ENCODE measurements at places on chromosomes 3 and 15.

GRCh38 chr3:197261164-197261509 lies 37.3 kb downstream of the DLG1 start:
- no peak for DNase-seq

DNA sequence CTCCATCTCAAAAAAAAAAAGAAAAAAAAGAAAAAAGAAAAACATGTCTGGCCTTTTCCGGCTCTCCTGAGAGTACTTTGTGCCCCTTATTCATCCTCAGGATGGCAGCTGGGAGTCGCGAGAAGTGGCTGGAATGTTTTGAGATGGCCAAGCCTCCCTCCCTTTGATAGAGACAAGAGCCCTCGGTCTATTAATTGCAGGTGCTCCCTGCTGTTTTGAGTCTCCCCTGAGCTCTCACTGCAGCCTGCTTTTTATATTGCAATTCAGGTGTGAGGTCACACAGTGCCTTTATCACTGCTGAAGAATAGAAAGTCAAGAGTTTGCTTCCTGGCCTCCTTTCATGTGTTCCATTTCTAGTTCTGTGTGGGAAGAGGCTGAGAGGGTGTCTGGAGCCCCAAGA lies 10.9 kb downstream of the CA12 start:
- DNase-seq: no peak

GRCh38 chr3:132545471-132545870 lies 51.6 kb upstream of the ACKR4 start:
- DNase-seq: peak; percentile 75

DNA sequence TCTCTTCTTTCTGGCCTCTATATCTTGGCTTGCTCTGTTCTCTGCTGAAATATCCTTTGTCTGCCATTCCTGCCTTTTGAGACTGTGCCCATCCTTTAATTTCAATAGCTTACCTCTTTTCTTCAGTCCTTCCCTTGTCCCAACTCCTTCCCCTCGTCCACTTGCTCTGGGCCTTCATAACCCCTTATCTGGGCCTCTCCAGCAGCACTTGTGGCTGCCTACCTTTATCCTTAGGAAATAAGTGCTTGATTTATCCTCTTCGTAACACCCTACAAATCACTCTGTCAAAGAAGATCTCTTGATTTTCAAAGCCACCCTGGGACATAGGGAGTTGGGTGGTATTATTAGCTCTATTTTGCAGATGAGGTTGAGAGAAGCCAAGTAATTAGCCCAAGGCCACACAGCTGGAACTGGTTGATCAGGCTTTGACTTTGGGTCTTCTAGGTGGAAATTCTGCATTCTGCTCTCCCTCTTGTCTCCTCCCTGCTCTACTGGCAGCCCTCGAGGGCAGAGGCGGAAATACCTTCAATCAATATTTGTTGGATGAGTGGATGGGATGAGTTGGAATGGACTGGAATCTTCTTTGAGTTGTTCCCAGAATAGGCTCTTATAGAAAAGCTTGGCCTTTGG lies 84.0 kb upstream of the TLE3 start:
- no peak for DNase-seq

DNA sequence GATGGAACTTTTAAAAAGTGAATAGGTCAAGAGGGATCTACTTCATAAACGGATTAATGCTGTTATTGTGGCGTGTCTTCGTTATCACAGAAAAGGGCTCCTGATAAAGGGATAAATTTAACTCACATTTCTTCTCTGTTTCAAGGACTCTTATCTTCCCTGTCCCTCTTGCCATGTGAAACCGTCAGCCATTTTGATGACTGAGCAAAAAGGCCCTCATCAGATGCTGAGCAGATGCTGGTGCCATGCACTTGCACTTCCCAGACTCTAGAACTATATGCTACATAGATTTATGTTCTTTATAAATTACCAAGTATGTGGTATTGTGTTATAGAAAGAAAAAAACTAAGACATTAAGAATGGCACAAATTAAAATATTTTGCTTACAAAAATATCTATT lies 1011.8 kb upstream of the GBE1 start:
- no peak for DNase-seq

GRCh38 chr3:67578416-67578815 lies 76.0 kb downstream of the SUCLG2 start:
- no peak for DNase-seq

GRCh38 chr15:50825946-50826345 lies 60.4 kb upstream of the SPPL2A start:
- DNase-seq: no peak

- no peak for DNase-seq
These were observed 264.0 kb downstream of the TJP1 start for GRCh38 chr15:29558261-29558660.

DNA sequence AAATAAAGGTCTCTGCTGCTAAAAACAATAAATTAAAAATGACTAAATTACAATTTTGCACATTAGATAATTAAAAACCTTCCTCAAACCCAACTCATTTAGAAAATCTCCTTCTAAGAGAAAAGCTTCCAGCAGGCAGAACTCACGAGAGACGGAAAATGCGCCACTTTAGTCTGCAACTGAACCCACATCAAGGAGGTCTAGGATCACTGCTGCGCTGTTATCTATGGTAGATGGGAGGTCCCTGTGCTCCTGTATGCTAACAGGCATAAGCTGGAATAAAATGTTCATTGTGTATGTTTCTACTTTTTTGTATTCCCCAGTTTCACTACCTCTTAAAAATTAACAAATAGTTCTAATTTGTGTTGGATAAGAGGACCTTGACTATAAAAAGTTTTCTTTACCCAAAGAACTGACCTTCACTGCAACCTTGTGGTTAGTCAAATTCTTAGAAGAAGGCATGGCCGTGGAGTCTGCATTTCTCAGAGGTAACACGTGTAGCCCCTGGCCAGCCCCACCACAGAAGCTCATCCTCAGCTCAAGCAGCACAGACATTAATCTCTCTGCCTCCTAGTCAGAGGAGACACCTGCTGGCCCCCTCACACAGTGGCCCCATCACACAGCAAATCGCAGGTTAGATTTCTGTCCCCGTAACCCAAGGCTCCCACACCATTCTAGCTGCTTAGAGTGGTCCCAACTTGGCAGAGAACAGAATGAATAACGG lies 22.3 kb downstream of the STIMATE start:
- DNase-seq: no peak

All from fibroblast of gingiva (primary cell).